ENCODE measurements at places on chromosomes 11 and 22.
A peak's percentile ranks its signal among the peaks of the same experiment; 100 is the strongest.

GRCh38 chr22:45548247-45548840 lies 45.7 kb downstream of the FBLN1 start:
- peaks cover 63% of the 10 kb centered on the region for H3K36me3 ChIP-seq
- peaks cover 33% of the 10 kb centered on the region for H3K4me1 ChIP-seq
- no peak for DNase-seq
- no peak overlapping the region for H3K4me3 ChIP-seq

DNA sequence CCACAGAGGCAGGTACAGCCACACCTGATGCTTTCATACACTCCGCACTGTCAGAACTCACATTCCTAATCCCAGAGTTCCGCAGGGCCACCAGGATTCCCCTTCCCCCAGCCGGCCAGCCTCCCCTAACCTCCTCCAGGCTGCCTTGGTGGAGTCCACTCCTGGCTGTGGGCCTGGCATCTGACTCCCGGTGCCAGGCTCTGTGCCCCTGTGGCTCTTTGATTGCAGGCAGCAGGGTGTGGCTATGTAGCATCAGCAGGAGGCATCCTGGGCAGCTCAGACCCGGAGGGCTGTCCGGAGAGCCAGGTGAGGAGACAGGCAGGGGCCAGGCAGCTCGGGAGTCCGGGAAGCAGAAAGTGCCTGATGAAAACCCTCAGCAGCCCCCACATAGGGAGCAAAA lies 1432.9 kb downstream of the BRD1 start:
- H3K4me1 ChIP-seq: peaks cover 15% of the 10 kb centered on the region
- H3K27ac ChIP-seq: no peak overlapping the region
- no peaks in the 10 kb centered on the region for H3K36me3 ChIP-seq

DNA sequence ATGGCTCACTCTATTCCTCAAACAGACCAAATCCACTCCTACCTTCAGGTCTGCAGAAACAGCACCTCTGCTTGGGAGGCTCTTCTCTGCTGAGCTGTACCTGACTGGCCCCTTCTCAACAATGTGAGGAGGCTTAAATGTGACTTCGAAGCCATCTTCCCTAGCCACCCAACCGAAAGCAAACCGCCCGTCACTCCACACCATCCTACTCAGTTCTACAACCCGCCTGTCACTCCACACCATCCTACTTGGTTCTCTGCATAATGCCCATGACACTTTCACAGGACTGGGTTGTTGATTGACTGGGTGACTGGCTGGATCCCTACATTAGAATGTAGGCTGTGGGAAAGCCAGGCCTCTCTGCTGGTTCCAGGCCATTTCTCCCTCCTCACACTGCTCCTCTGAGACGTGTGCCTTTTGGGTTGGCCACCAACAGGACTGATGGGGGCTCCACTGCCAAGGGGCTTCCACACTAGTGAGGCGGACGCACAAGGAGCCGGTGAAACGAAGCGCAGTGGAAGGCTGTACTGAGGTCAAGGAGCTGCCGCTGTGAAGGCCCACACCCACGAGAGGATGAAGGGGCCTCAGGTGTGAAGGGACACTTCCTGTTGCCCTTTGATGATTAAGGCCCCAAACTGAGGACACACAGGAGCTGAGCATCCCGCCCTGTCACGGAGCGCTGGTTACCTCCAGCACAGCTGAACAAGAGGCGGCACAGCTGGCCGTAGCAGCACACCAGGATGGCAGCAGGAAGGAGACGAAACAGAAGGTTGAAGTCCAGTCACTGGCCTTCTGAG lies 47.5 kb upstream of the SPATA19 start:
- no peaks in the 10 kb centered on the region for H3K27me3 ChIP-seq
- DNase-seq: no peak
- no peak overlapping the region for H3K4me3 ChIP-seq
- H3K27ac ChIP-seq: no peak overlapping the region

DNA sequence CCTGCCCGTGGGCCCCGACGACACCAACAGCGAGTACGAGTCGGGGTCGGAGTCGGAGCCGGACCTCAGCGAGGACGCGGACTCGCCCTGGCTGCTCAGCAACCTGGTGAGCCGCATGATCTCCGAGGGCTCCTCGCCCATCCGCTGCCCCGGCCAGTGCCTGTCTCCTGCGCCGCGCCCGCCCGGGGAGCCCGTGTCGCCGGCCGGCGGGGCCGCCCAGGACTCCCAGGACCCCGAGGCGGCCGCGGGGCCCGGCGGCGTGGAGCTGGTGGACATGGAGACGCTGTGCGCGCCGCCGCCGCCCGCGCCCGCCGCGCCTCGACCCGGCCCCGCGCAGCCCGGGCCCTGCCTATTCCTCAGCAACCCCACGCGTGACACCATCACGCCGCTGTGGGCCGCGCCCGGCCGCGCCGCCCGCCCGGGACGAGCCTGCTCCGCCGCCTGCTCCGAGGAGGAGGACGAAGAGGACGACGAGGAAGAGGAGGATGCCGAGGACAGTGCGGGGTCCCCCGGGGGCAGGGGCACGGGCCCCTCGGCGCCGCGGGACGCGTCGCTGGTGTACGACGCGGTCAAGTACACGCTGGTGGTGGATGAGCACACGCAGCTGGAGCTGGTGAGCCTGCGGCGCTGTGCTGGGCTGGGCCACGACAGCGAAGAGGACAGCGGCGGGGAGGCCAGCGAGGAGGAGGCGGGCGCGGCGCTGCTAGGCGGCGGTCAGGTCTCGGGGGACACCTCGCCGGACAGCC lies 3.8 kb downstream of the MAPK8IP2 start:
- H3K36me3 ChIP-seq: peaks cover 68% of the 10 kb centered on the region
- DNase-seq: no peak
- H3K27ac ChIP-seq: no peak overlapping the region
- H3K4me3 ChIP-seq: no peak overlapping the region
- H3K27me3 ChIP-seq: no peaks in the 10 kb centered on the region
- peaks cover 28% of the 10 kb centered on the region for H3K4me1 ChIP-seq

DNA sequence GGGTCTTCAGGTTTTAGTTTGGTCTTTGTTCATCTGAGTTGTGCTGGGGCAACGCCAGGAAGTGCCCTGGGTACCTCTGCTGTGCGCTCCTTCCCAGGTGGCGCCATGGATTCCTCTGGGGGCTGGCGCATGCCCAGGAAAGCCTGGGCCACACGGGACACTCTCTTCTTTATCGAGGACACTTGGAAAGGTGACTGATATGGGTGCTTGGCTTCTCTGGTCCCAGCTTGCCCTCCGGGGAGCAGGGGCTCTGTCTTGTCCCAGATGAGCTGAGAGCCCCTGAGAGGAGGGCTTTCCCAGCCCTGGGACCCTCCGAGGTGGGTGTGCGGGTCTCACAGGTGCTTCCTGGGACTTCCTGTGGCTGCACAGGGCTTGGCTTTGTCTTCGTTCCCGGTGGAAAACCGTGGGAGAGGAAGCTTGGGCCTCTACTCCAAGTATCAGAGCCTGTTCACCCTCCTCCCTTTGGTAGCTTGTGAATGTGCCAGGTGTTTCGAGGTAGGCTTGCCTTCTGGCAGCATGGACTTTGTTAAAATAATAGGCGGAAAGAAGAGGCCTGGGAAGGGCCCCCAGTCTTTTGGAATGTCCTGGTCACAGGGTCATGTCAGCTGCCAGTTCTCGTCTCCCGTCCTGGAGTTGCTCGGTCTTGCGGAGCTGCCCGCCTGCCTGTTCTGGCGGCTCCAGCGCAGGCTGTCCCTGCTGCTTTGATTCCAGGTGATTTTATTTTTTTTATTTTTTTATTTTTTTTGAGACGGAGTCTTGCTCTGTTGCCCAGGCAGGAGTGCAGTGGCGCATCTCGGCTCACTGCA lies 10.1 kb upstream of the NEAT1 start:
- no peak overlapping the region for H3K4me3 ChIP-seq
- DNase-seq: no peak
- H3K4me1 ChIP-seq: peaks cover 52% of the 10 kb centered on the region

DNA sequence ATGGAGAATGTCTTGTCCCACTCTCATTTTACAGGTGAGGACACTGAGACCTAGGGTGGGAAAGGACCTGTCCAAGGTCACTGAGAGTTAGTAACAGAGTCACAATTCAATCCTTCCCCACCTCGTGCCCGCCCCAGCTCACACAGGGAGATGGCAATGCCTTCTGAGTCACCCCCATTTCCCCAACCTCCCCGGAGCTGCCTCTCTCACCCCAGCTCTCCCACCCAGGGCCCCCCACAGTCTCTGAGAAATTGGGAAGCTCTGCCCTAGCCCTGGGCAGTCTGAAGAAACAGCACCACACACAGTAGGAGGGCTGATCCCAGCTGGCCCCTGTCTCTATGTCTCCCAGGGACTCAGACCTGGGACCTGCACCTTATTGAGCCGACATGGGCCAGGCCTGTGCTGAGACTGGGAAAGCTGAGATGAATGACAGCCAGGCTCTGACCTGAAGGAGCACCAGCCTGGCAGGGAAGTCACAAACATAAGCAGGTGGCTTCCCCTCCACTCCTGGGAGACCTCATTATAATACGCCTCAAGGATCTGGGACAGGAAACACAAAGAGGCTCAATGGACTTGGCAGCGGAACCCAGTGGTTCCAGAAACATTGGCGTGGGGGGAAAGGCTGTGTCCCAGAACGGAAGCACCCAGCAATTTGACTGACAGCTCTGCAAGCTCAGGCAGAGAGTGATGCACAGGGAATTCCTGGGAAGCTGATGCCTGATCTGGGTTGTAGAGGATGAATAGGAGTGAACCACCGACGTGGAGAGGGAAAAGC lies 51.0 kb downstream of the CD6 start:
- no peak overlapping the region for H3K27ac ChIP-seq
- no peaks in the 10 kb centered on the region for H3K36me3 ChIP-seq
- no peaks in the 10 kb centered on the region for H3K27me3 ChIP-seq

DNA sequence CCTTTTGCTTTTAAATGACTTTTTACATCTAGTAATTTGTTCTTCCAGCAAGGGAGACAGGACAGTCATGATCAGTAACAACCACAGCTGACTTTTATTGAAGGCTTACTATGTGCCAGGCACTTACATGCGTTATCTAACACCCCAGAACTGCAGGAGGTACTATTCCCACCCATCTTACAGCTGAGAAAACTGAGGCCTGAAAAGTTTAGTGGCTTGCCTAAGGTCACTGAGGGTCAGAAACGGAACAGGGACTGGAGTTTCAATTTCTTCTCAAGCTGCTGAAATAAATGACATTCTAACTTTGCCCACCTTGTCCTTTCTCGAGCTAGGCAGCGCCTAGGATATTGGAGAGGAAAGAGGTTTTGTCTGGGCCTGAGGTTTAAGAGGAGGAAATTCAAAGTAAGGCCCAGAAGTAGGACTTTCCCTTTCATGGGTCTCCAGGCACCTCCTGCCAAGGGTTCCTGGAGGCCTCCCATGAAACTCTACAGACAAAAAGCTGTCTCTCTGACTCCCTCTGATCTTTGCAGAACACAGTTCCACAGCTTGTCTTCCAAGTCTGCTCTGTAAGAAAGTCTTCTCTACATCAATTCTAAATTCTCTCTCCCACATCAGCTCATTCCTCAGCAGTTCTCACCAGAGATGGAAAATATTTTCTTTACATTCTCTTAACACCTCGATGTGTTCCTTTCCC lies 102.2 kb downstream of the NAT10 start:
- DNase-seq: no peak
- peak overlapping the region; percentile 58 for H3K27ac ChIP-seq
- no peak overlapping the region for H3K4me3 ChIP-seq
- no peaks in the 10 kb centered on the region for H3K27me3 ChIP-seq
- peaks cover 7% of the 10 kb centered on the region for H3K4me1 ChIP-seq

- H3K27ac ChIP-seq: no peak overlapping the region
- no peak for DNase-seq
- no peaks in the 10 kb centered on the region for H3K4me1 ChIP-seq
- H3K36me3 ChIP-seq: no peaks in the 10 kb centered on the region
- H3K4me3 ChIP-seq: no peak overlapping the region
- H3K27me3 ChIP-seq: no peaks in the 10 kb centered on the region
Observed at GRCh38 chr11:10561043-10561818, 7.2 kb downstream of the LYVE1 start.

DNA sequence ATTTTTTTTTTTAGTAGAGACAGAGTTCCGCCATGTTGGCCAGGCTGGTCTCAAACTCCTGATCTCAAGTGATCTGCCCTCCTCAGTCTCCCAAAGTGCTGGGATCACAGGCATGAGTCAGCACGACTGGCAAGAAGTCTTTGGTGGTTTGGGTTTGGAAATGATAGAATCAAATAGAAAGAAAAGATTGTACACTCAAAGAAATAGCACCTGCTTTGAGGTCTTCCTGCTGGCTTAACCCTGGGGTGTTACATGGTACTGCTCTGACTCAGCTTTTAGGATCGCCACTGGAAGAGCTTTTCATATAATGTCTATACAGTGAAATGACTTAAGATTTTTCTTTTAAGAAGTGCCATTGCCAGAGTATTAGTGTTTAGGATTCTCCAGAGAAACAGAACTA lies 50.2 kb downstream of the JAM3 start:
- H3K36me3 ChIP-seq: no peaks in the 10 kb centered on the region
- H3K27ac ChIP-seq: peak overlapping the region; percentile 75
- DNase-seq: no peak
- H3K27me3 ChIP-seq: no peaks in the 10 kb centered on the region
- H3K4me1 ChIP-seq: peaks cover 11% of the 10 kb centered on the region

- H3K27ac ChIP-seq: no peak overlapping the region
- DNase-seq: no peak
- no peak overlapping the region for H3K4me3 ChIP-seq
- H3K4me1 ChIP-seq: peaks cover 12% of the 10 kb centered on the region
- no peaks in the 10 kb centered on the region for H3K36me3 ChIP-seq
Observed at GRCh38 chr22:49123621-49124192, 704.0 kb downstream of the BRD1 start.

GRCh38 chr11:30991802-30992512 lies 377.6 kb downstream of the DCDC1 start:
- H3K27ac ChIP-seq: no peak overlapping the region
- H3K36me3 ChIP-seq: no peaks in the 10 kb centered on the region
- H3K4me3 ChIP-seq: no peak overlapping the region
- DNase-seq: no peak
- no peaks in the 10 kb centered on the region for H3K27me3 ChIP-seq

DNA sequence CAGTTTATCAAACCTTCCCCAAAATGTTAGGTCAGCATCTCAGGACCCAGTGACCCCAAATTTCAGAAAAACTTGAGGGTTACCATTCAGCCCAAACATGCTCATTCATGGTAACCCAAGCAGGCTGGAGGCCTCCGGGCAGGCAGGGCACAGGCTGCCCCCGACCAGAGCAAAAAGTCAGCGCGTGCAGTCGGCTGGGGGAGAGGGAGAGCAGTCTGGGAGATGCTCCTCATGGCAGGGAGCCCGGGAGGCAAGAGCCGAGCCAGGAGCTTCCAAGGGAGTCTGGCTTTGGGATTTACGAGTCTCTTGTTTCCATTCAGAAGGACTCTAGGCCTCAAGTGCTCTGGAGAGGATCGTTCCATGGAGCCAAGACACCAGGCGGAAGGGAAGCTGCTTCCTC lies 45.7 kb downstream of the RPUSD4 start:
- H3K4me3 ChIP-seq: no peak overlapping the region
- H3K27ac ChIP-seq: no peak overlapping the region
- H3K36me3 ChIP-seq: no peaks in the 10 kb centered on the region
- DNase-seq: no peak

- H3K27ac ChIP-seq: peak within 1 kb of the TSS; percentile 86
- peak; percentile 100 for DNase-seq
- peak within 1 kb of the TSS; percentile 76 for H3K4me3 ChIP-seq
Observed at GRCh38 chr22:40636380-40637182, at the start of gene MRTFA. Gene MRTFA, minus strand, starts transcription at chr22:40636719.

DNA sequence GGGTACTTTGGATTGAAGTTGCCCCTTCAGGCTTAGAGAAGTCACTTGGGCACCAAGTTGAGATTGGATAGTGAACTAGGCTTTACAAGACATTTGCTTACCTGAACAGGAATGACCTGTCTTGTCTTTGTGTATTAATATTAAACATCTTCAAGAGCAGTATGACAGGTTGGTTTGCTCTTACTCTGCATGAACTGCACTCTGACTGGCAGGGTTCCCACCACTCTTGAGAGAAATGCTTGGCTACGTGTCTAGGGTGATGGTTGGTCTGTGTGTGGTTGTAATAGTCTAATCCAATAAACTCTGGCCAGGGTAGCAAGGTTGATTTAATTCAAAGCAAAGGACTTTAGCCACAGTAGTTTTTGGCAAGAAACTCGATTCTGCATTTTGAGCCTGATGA lies 20.1 kb upstream of the SPTBN2 start:
- no peak for DNase-seq
- H3K27ac ChIP-seq: no peak overlapping the region
- peaks cover 9% of the 10 kb centered on the region for H3K4me1 ChIP-seq
- peaks cover 5% of the 10 kb centered on the region for H3K36me3 ChIP-seq

Measured in spinal cord (tissue), 10 donors.